Activated CD4-positive, alpha-beta T cell treated with anti-CD3 and anti-CD28 coated beads, Interleukin-2, amount 50 U/mL, for 24 hours (primary cell): ENCODE measurements at places on chromosomes 2 and 18.

GRCh38 chr18:37322492-37323035 lies 243.0 kb downstream of the CELF4 start:
- DNase-seq = no peak

DNA sequence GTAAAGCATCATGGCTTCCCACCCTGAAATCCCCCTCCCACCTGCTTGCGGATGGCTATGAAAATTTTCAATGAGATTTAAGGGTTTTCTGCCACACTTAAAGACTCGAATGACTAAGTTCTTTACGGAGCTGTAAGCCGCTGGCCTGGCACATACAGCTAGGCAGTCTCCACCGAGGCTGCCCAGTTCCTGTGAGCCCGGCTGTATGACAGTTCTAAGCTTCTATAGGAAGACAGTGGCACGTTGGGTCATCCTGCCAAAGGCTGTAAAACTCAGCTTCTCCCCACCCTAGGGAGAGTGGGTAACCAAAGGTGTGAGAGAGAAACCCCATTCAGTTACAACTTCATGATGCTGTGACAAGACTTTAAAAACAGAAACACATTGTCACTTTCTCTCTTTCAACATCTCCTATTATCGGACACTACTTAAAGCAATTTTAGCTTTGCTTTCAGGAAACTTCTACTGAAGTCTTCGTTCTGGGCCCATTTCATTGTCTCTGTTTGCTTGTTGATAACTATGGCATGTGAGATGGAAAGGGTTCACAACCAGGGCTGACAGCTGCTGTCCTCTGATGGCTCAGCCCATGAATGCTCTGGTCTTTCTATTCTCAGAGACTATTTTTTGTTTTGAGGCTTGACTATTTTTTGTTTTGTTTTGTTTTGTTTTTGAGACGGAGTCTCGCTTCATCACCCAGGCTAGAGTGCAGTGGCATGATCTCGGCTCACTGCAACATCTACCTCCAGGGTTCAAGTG lies 7.1 kb downstream of the CASP8 start:
- no peak for DNase-seq

- DNase-seq = no peak
Observed at GRCh38 chr18:45839414-45840395, 14.2 kb downstream of the SIGLEC15 start.

GRCh38 chr2:134392442-134393074 lies 138.7 kb downstream of the MGAT5 start:
- no peak for DNase-seq

DNA sequence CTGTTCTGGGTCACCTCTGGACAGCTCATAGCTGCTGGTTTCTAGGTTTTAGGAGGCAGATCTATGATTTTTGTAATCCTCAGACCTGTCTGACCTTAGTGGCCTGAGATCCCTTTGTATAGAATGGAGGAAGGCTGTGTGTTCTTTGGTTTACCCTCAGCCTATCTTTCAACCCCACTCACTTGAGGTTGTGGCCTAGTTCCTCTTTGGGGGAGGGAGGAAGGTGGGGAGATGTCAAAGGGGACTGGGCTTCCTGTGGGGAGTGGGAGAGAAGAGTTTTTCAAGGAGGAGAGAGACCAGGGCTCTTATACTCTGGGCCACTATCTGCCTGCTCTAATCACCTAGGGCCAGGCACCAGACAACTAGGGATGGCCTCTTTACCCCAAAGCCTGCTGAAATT lies 28.5 kb downstream of the SEMA4F start:
- DNase-seq = no peak

DNA sequence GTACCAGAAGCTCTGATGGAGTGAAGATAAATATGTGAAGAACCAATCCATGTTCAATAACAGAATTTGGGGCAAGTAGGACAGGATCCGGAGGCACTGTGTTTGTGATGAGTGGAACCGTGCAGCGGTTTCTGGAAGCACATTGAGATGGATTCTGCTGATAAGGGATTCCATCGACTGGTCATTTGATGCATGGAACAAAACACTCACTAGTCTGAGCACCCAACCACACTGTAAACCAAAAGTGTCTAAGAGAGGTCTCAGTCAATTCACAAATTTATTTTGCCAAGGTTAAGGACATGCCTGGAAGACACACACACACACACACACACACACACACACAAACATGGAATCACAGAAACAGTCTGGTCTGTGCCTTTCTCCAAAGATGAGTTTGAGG lies 459.5 kb downstream of the FBXO15 start:
- DNase-seq = no peak
